ENCODE measurements at places on chromosomes 7 and 10. TPM values are rescaled to one million over a fixed set of nuclear protein-coding genes. Genes with fewer than 3 reads are reported as not detected.

DNA sequence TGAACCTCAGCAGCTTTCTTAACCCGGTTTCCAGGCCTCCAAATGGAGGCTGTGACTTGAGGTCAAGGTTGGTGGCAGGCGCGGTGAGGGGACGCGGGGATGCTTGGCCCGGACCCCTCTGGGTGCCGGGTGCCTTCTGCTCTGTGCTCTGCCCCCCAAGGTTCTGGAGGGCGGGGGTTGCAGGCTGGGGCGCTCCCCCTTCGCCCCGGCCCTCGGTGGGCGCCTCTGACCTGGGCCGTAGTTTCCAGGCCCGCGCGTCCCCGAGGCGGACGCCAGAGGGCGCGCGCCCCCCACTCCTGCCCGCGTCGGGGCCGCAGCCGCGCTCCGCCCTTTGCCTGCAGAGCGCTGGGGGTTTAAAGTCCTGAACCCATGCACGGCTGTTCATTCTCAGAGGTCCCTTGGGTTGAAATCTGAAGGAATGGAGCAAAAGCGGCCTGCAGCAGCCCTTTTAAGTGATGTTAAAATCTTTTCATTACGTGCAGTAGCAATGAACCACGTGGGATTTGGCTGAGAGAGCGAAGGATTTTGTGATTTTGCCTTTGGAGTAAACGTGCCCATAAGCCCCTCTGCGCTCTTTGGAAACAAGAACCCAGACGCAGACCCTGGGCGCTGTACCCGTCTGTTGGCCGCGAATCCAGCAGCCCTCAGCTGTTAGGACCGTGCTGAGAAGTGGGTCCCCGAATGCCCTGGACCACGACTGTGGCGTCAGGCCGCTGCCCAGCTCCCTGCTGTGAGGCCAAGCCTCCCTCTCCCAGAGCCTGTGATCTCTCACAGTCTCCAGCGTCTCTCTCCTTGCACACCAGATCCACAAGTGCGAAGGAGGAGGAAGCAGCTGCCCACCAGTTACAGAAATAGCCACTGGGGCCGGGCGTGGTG, 135.0 kb downstream of the ACTR3B start:
- peak; percentile 28 for DNase-seq

DNA sequence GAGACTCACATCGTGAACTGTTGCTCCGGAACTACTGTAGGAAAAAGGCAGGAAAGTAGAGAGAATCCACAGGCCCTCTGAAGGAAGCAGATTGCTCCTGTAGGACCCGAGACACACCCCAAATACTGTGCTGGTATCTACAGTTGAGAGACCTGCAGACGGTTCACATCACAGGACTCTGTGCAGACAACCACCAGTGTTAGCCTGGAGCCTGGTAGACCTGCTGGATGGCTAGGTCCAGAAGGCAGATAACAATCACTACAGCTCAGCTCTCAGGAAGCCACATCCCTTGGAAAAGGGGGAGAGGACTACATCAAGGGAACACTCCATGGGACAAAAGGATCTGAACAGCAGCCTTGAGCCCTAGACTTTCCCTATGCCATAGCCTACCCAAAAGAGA, 311.8 kb upstream of the PRKCQ start:
- no peak for DNase-seq

- no peak for DNase-seq
Observed at GRCh38 chr10:100631192-100631591, 95.4 kb downstream of the HIF1AN start.

- peak; percentile 48 for DNase-seq
Observed at GRCh38 chr10:86343761-86344160, 22.8 kb downstream of the GRID1 start.

MET gene
- 59.6 TPM for total RNA-seq

DNA sequence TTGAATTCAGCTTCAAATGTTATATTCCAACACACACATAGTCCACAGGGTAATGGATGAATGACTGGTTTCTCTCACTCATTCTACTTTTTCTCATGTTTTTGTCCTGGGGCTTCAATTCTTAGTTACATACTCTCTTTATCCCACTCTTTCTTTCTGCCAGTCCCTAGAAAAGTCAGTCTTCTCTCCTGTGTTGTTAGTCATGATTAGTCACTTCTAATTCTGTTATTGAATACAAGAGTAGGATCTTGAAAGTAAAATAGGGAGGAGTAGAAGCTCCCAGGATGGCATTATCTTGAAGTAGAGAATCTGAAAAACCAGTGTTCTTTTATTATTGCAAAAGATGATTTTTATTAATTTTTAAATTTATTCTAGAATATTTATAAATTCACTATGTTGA, 45.5 kb upstream of the CALCR start:
- no peak for DNase-seq

DNA sequence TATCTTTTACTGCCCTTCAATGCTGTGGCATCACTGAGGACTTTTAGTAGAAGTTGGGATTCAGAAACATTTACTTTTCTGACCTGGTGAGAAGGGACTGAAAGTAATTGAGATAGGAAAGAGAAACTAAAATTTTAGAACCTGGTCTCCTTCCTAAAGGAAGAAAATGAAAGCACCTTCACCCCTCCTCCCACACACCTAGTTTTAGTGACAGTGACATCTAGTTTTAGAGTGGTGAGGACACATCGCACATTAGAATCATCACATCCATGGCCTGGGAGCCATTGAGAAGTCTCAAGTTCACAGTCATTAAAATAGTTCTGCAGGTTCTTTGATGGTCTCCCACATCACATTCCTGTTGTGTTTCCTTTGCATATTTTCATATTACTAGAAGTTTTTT, 16.1 kb downstream of the TAS2R41 start:
- DNase-seq = no peak

TET1 gene
- 11.4 TPM for total RNA-seq

- DNase-seq = no peak
Observed at GRCh38 chr10:103703941-103704919, 151.1 kb downstream of the SH3PXD2A start.

GRCh38 chr7:67056683-67057082, 60.0 kb downstream of the TYW1 start:
- DNase-seq = no peak

GRCh38 chr10:23367896-23368595, 23.4 kb upstream of the C10orf67 start:
- peak; percentile 52 for DNase-seq

TNRC18 gene
- 173 TPM for total RNA-seq

GRCh38 chr10:110016039-110016438, 8.3 kb downstream of the ADD3 start:
- peak; percentile 23 for DNase-seq

FAM131B gene
- 0.11 TPM for total RNA-seq

GRCh38 chr10:78557433-78557925, 511.3 kb upstream of the ZMIZ1 start:
- no peak for DNase-seq

FKBP9 gene
- total RNA-seq = 94.7 TPM

UTF1 gene
- not detected for total RNA-seq

HMX3 gene
- not detected for total RNA-seq

- DNase-seq = peak; percentile 71
Observed at GRCh38 chr10:43606323-43607198, at the start of gene ZNF485. Gene ZNF485, plus strand, starts transcription at chr10:43606438. Its CDS starts 613 bp downstream, at chr10:43607051.

GRCh38 chr10:71765176-71765904, 8.0 kb downstream of the VSIR start:
- no peak for DNase-seq

DNA sequence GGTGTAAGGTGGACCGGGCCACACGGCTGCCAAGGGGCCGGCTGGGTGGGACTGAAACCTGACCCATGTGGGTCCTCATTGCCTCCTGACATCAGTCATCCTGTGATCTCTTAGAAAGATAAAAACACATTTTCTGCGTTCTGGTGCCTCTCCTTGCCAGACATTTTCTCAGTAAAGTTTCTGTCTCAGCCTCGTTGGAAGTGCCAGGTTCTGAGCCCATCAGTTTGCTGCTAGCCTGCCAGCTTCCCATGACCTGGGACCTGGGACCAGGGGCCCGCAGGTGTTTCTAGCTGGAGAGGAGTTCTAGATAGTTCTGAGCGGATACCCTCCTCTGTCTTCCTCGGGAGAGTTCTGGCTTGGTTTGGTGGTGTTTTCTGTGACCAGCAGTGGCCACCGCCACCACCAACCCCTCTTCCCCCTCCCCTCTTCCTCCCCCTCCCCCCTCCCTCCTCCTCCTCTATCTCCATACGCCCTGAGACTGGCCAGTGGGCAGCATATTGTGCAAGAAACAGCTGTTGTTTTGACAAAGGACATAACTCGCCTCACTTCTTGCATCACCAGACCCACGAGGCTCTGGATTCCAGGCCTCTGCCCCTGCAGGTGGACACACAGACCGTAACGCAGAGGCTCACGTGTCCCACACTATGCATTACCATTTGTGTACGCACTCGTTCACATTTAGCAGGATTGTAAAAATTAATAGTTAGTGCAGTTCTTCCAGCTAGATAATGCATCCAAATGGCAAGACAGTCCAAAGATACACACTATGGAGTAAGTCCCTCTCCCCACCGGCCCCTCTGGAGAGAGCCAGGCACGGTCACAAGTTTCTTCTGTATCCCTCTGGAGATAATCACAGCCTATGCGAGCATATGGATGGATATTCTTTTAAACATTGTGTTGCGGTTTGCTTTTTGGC, 94.6 kb downstream of the CUX1 start:
- DNase-seq = peak; percentile 89

DNA sequence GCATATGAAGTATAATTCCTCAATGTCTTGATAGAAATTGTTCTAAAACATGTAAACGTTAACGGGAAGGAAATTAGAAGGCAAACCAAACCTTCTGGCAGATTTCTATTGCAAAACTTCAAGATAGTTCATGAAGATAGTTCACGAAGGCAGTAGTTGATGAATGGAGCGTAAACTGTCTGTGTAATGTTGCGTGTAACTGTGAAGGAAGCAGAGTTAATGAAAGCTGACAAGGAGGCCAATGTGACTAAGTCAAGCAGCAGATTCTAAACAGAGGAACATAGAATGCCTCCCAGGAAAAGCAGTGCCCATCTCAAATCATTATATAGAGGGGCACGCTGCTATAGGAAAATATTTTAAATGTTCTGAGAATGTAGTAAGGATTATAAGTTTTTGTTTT, 659.7 kb upstream of the IGFBP3 start:
- DNase-seq = no peak

- DNase-seq = peak; percentile 78
Observed at GRCh38 chr10:110221721-110222261, 14.4 kb downstream of the MXI1 start.

GRCh38 chr7:101114492-101114891, 12.4 kb upstream of the SERPINE1 start:
- DNase-seq = no peak

DNA sequence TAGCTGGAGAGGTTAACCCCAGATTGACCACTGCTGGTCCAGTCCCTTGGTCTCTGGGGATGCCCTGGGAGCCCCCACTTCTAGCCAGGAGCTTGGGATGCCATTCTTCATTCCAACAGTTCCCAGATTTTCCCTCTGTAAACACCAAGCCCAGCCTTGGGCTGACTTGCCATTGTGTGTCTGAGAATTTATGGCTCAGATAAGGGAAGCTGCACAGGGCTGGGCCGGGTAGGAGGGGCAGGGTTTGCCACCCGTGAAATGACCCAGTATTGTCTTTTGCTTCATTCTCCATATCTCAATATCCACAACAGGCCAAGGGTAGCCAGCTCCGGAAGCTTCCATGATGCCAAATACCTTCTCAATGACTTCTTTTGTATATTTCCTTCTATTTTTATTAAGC, 32.1 kb downstream of the AFAP1L2 start:
- DNase-seq = no peak

PLPP4 gene
- total RNA-seq = 2.7 TPM

DNA sequence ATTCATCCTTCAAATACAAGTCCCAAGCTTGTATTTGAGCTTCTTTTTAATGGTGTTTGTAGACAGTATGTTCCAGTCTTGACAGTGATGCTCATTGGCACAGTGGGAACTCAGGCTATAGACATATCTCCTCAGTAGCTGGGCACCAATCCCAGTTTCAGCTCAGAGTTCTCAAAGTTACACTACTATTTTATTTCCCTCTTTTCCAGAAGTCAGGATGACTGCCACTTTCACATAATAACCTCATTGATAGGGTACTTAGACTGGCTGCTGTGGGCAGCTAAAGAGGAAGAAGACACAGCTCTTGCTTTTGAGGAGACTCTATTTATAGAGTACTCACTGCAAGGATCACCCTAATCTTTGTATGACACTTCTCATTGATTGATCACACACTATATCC, 2.4 kb downstream of the GBF1 start:
- DNase-seq = no peak

DNA sequence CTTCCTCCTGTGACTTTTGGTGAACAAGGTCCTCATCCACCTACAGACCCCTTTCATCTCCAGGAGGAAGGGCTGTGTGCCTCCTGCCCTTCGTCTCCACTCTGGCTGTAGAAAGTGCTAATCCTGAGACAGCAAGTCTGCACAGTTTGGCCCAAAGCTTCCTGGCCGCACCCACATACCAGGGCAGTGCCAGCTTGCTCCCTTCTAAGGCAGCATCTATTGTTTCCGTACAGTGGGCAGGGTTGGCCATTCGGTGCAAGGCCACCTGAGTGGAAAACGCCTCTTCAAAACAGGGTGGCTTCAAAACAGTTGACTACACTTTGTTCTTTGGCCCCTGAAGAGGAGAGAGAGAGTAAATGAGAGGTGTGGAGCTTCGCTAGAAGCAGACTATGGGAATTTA, 134.1 kb upstream of the KLF14 start:
- DNase-seq = peak; percentile 48

AGMO gene
- 2.0 TPM for total RNA-seq

HHEX gene
- 117 TPM for total RNA-seq

- DNase-seq = no peak
Observed at GRCh38 chr10:21010615-21011014, 113.5 kb upstream of the NEBL start.

AKR1D1 gene
- not detected for total RNA-seq
